Fibroblast of the conjunctiva (primary cell): ENCODE measurements at places on chromosomes 11 and 22.

- DNase-seq: no peak
Measured at GRCh38 chr11:86395061-86395551, 20.4 kb downstream of the CCDC81 start.

DNA sequence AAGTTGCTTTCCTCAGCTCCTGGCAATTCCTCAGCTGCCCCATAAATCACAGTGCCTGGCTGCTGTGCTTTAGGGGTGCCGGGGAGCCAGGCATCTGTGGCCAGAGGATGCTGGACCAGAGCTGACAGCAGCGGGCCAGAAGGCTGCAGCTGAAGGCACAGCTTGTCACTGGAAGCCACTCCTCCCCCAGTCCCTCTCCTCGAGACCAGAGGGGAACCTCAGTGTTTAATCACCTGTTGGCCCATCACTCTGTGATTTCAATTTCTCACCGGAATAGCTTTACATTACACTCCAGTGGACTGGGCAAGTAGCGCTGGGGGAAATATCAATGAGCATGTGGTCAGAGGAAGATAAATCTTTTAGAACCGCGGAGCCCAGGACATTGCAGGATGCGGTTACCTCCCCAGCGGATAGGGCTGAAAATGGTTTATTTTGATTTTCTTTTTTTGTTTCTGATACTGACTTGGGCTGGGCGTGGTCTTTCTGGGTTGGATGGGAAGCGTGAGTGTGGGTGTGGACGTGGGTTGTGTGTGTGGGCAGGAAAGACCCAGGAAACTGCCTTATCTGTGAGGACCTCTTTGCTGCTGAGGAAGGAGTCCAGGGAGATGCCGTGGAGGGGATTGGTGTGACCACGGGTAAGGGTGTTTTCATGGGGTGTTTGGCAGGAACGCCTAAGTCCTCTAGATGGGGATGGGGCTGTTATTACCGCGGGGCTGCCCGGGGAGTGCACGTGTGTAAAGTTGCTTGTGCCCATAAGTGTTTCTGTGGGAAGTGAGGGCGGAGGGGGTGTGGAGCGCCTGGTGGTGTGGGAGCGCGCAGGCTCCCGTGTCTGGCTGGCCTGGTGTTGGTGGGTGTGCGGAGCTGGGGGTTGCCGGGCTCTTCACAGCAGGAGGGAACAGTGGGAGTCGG lies 4.0 kb downstream of the DAGLA start:
- no peak for DNase-seq

GRCh38 chr11:124482362-124483147 lies 37.1 kb upstream of the OR8B8 start:
- no peak for DNase-seq

- DNase-seq: no peak
Measured at GRCh38 chr11:64485074-64485473, 105.9 kb upstream of the SLC22A12 start.

- DNase-seq: no peak
Measured at GRCh38 chr11:64360448-64360921, 1.5 kb downstream of the RPS6KA4 start.

- no peak for DNase-seq
Measured at GRCh38 chr11:47148270-47148669, 28.4 kb downstream of the ARFGAP2 start.

GRCh38 chr22:37462983-37463382 lies 23.2 kb downstream of the MFNG start:
- DNase-seq: no peak
